ENCODE measurements at places on chromosomes 2 and 18.
A peak's percentile ranks its signal among the peaks of the same experiment; 100 is the strongest.

DNA sequence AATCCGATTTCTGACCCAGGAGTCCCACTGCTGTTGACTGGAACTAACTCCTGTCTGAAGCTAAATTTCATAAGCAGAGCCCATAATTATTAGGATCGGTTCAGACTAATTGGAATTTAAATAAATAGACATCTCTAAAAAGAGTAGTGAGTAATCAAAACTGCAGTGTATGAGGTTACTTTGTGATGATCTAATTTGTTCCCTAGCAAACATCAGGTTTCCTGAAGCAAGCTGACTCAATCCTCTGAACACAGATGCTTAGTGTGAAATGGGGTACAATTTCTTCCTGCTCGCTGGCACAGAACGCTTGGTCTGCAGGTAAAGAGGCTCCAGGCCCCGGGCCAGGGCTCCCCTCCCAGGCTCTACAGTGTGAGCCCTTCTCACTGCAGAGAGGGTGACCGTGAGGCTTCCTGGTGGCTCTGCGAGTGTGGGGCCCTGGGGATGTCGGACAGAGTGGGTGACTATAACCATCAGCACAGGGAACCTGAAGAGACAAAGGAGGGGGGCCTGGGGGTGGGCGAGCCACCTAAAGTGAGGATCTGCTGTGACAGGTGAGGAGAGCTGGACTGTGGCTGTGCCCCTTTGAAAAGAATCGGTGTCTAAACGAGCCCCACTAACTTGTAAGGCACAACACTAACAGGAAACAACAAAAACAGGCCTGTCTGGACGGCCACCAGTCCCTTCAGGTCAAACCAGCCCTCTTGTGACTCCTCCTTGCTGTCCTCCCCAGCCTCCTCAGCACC, 20.2 kb downstream of the CHST10 start:
- no peak for DNase-seq

- no peak for DNase-seq
Measured at GRCh38 chr2:64735504-64735903, 81.8 kb upstream of the SERTAD2 start.

GRCh38 chr2:197285361-197285760, 25.2 kb downstream of the ANKRD44 start:
- no peak for DNase-seq

DNA sequence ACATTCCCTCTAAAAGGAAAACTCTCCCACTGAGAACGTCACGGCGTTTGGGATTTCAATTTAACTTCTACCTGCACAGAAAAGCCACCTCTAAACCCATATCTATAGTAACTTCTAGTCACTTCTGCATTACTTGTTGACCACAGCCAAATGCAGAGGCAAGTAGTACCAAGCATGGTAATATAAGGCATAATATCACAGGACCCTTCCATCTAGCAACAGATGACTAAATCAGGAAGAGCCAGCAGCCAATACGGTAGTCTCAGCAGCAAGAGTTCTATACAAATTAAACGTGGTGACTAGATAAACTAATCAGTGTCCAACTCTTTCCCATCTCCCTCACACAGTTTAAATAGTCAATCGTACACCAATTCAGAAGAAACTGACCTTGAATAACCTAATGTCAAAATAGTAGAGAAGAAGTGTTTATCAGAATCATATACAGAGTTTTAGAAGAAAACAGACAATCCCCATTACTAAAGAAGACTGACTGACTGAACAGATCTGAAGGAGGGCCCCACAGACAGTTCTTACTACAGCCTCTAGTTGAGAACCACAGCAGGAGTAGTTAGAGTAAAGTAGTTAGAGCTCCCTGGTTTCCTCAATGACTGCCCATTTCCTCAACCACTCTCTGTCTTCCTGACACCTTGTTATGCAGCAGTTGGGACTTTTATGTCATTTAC, 30.0 kb downstream of the MEMO1 start:
- DNase-seq, result no peak

DNA sequence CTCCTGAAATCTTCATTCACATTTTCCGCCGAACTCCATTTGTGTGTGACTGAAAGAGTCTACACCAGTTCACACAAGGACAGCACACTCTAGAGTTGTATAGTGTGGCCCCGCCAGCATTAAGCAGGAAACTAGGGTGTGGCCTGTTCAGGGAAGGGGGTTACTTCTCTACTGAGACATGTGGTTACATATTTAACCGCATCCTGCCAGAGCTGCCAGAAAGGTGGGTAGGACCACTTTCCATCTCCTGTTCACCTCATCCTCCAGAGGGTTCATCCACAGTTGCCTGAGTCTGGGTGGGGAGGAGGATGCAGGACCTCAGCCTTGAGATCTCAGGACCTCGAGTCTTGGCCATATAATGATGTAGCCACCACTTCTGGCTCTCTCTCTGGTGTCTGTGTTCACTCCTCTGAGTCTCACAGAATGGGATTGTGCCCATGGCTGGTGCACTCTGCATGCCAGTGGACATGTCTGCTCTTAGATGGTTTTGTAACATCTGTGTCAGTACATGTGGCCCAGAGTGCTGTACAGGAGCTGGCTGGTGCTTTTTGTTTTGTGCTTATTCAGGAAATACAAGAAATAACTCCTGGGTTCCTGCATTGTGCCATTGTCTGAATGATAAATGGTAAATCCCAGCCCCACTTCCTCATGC, 7.7 kb upstream of the SP140L start:
- DNase-seq, result no peak

DNA sequence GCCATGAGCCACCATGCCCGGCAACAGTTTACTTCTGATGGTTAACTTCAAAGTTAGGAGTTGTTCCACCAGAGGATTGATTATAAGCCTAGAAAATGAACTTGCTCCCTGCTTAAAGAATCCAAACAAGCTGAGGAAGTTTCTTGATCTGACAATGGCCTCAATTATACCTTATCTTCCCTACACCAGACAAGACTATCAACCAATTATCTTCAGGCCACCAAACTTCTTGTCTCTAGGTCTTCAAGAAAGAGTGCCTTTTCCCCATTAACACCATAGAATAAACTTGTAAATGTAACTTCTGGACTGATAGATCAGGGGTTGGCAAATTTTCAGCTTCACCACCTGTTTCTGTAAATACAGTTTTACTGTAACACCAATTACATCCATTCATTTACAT, 15.0 kb downstream of the ZC3H8 start:
- DNase-seq, result no peak

DNA sequence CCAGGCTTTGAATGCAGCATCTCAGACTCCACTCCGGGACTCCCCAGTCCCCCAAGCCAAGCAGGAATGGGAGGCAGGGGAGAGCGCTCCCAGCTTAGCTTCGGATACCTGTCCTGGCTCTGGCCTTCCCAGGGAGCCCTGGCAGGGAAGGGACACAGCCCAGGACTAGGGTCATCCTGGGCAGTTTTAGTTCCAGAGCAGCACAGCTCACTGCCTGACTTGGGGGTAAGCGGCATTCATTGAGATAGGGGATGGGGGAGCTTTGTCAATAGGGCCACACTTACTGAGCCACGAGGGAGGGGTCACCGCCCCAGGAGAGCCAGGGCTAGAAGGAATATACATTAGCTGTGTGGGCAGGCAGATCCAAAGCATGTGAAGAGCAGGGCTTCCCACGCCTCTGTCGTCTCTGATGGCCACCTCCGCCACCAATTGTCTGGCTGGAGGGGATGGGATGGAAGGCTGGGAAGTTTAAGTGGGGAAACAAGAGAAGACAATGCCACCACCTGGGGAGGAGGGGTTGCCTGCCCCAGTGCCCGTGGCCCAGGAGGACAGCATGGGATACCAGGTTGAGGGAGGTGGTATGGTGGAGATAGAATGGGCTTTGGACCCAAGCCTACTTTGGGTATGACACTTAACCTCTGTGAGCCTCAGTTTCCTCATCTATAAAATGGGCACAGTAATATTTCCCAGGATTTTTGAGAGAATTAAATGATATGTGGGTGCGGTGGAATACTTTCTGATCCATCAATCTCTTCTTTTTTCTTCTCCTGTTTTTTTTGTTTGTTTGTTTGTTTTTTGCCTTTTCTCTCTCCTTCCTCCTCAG, 40.2 kb downstream of the SCTR start:
- no peak for DNase-seq

- peak; percentile 5 for DNase-seq
Measured at GRCh38 chr2:118221536-118222272, 133.4 kb downstream of the INSIG2 start.

GRCh38 chr2:27914041-27914804, 23.7 kb downstream of the BABAM2 start:
- DNase-seq, result no peak

DNA sequence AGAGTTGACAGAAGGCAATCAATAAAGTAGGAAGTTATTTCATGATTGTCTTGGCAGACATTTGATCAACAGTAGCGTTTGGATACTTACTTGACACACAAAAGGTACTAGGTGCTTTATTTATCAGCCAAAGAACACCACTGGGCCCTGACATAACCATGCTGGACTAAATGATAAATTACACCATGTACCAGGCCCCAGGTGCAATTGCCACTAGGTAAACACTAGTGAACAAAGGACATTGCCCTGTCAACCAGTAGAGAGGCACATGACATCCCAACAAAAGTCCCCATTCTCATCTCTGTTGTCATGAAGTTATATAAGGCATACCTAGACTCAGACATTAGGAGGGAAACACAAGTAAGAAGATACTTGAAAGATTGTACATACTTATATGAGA, 747.2 kb downstream of the SATB2 start:
- no peak for DNase-seq
